Activated CD8-positive, alpha-beta memory T cell treated with anti-CD3 and anti-CD28 coated beads for 48 hours (primary cell): ENCODE measurements at places on chromosomes 2 and 18.
A peak's percentile ranks its signal among the peaks of the same experiment; 100 is the strongest.

DNA sequence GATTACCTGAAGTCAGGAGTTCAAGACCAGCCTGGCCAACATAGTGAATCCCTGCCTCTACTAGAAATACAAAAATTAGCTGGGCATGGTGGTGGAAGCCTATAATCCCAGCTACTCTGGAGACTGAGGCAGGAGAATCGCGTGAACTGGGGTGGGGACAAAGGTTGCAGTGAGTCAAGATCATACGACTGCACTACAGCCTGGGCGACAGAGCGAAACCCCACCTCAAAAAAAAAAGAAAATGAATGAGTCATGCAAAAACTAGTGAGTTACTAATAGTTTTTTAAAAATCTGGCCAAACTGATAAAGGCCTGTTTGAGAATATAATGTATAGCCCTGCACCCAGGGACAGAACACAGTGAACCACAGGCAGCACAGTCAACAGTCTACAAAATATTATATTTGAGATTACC, 17.5 kb downstream of the AFG3L2 start:
- DNase-seq: no peak

GRCh38 chr2:164523726-164524125, 97.6 kb downstream of the GRB14 start:
- no peak for DNase-seq

DNA sequence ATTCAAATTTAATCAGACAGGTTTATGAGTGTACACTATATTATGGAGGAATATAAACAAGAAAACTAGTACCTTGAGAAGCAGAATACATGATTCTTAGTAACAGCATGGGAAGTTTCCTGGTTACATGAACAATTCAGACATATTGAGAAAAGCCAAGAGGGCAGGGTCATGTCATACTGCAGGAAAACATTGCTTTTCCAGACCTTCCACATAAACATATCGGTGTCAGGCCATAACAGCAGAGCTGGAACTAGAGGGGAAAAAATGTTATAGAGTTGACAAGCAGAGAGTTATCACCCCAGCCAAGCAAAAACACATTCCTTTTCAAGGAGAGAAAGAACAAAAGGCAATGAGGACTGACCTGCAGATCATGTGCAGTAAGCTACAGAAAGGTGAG, 74.7 kb upstream of the ZNF236 start:
- DNase-seq: no peak

GRCh38 chr18:51390702-51391101, 193.2 kb upstream of the MEX3C start:
- no peak for DNase-seq

DNA sequence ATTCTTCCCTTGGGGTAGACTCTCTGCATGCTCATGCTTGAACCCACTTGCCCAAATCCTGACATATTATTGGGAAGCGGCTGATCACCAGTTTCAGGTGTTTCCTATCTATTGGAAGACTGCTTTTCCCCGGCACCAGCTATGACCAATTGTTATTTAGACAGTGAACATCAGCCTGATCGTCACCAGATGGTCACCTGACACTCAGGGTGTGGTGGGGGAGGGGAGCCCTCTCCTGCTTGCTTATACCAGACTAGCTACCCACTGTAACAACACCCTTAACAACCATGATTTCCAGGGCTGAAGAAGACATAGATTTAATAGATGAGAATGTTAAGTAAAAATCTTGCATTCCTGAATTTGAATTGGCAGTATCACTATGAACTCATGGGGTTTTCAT, 44.3 kb downstream of the RBM43 start:
- no peak for DNase-seq

DNA sequence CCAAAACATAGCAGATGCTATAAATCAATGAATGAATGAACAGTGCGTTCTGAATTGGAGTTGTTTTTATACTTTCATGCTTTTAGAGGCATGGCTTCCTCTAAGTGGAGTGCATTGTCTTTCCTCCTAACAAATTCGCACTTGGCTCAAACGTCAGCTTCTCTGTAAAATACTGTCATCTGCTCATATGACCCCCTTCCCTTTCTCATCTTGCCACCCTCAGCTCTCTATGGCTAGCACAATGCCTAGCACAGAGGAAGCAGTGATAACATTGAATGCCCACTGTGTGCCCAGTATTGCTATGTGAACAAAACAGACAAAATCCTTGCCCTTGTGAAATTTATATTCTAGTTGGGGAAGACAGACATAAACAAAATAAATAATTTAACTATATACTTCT, 258.8 kb downstream of the MREG start:
- DNase-seq: no peak

DNA sequence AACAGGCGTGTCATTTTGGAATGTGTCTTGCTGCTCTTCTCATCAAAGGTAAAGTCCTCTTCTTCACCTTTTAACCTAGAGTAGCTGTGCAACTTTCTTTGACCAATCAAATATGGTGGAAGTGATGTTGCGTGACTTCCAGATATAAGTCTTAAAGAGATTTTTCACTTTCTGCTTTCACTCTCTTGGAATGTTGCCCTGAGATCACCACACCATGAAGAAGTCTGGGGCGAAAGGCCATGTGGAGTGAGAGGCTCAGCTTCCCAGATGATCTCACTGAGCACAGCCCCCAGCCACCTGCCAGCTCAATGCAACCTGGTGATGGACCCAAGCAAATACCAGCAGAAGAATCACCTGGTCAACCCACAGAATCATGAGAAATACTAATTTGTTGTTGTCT, 7.1 kb upstream of the GALNT3 start:
- no peak for DNase-seq

DNA sequence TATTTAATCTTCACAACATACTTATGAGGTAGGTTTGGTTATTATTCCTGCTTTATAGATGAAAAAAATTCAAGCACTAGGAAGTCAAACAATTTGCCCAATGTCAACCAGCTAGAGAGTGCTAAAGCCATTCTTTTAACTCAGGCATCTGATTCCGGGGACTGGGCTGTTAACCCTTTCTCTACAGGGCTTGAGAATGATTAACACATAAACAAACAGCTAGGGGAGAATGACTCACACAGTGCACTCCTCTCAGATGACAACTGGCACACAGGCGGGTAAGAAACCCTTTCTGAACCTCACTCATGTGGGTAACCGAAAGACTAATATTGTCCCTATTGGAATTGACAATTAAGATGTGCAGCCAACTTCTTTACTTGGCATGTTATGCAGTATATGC, 86.3 kb upstream of the FSHR start:
- DNase-seq: no peak

GRCh38 chr2:67290451-67291290, 106.5 kb upstream of the ETAA1 start:
- DNase-seq: no peak

DNA sequence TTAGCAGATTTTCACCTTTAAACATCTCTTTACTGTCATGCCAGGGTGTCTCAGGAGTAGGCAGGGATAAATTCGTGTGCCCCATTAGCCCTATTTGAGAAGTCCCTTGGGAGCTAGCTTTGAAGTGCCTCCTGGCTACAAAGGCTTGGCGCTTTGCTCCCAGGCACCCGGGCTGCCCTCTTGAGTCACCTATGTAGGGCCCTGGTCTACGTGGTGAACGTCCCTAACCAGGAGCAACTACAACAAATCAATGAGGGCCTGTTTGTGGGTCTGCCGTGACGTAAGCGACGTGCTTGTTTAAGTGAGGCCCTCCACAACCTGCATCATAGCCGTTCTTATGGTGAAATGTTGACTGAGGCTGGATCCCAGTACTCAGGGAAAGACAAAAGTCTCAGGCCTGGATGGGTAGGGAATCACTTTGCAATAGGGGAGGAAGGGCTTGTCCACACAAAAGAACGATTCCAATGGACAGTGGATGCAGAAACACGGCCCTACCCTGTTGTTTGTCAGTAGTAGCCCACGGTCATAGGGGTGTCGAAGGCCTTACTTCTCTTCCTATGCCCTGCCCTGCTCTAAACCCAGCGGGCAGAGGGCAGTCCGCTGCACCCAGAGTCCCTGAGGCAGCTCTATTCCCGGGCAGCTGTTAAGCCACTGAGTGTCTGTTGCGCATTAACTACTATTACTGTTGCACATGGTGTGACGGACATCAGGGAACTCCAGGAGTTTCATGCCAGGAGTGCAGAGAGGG, 93.9 kb downstream of the INHBB start:
- DNase-seq: no peak

GRCh38 chr2:98580656-98581284, 27.5 kb downstream of the COA5 start:
- DNase-seq: no peak

DNA sequence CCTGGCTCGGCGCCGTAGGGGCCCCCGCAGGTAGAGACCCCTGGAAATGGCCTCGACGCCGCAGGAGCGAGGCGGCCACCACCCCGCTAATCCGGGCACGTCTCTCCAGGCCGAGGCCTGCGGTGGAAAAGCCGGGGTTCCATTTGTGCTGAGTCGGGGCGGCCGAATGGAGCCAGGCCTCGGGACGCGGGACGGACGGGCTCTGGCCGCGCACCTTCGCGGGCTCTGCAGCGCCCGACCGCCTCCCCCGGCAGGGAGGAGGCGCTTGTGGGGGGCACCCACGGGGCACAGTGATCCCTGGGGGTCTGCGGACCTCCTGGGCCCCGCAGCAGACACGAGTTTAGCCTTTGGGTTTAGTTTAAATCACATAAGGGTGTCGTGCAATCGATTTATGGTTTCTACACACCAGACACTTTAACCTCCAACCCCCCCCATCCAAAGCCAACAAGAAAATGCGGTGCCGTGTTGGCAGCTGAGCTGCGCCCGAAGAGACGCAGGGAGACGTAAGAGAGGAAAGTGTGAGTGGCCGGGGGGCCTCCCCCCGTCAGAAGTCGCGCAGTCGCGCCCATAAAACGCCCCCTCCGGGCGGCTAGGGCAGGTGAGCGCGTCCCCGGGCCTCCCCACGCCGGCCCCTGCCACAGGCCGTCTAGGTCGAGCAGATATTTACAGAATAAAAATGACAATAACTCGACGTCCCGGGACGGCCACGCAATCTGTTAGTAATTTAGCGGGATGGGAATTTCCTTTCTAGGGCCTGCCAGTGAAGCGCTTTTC, 1.0 kb upstream of the NFATC1 start:
- DNase-seq: peak; percentile 66

DNA sequence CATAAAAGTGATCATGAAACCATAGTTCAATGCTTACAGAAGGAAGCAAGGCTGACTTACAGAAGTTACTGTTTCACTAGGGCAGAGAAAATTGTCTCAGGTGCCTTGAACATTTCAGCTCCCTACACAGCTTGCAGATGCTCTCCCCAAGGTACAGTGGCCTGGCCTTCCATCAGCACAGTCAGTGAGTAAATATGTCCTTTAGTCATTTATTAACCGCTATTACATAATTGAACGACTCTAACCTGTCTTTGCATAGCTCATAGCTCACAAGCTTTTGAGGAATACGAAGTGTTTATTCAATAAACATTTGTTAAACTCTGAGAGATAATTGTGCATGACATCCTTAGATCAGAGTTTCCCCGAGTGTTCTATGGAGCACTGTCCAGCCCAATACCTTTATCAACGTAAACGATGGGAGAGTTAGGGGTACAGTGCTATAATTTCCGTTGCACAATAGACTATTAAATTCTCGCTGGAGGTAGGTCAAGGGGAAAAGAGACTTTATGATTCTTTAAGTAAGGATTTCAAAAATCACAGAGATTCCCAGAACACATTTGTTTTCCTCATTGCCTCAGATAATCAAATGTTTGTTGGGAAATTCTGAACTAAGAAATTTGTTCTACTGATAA, 677.8 kb downstream of the TSN start:
- DNase-seq: no peak

GRCh38 chr2:147623328-147623727, 221.5 kb upstream of the ACVR2A start:
- no peak for DNase-seq

GRCh38 chr2:111701266-111701665, 182.7 kb downstream of the ANAPC1 start:
- DNase-seq: no peak

DNA sequence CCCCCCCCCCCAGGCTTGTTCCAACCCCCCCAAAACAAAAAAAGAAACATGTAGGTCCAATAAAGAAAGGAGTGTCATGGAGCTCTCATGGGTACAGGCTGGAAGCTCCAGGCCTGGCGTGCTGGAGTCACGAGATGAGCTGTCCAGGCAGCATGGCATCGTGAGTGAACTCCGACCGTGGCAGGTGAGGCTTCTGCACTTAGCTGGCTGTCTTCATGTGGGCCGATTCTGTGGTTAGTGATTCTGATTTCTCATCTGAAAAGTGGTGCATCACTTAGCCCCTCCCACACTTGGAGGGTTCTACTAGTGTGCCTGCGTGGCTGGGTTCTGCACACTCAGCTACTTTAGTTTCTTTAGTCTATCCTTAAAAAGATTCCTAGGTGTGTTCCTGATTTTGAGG, 126.4 kb upstream of the MGAT5 start:
- peak; percentile 29 for DNase-seq

GRCh38 chr2:113080134-113080533, 12.4 kb downstream of the IL1F10 start:
- no peak for DNase-seq

- DNase-seq: no peak
Observed at GRCh38 chr2:46967990-46968647, 52.5 kb upstream of the MCFD2 start.

- DNase-seq: no peak
Observed at GRCh38 chr2:33607905-33608304, 8.8 kb upstream of the FAM98A start.

DNA sequence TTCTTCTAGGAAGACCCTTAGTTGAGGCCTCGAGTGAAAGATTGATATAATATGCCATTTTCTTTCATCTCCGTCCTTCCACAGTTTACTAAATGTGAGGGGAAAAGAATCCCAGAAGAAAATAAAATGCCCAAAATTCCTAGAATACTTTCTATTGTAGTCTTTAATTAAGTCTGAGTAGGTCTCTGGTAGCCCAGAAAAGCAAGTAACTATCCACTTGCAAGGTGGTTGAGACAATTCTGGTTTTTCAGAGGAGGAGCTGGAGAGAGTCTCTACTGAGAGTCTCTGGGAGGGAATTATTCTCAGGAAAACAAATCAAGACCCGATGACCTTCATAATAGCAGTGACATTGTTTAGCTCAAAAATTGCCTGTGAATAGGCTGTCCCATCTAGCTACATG, 63.9 kb upstream of the TTC39C start:
- DNase-seq: no peak

DNA sequence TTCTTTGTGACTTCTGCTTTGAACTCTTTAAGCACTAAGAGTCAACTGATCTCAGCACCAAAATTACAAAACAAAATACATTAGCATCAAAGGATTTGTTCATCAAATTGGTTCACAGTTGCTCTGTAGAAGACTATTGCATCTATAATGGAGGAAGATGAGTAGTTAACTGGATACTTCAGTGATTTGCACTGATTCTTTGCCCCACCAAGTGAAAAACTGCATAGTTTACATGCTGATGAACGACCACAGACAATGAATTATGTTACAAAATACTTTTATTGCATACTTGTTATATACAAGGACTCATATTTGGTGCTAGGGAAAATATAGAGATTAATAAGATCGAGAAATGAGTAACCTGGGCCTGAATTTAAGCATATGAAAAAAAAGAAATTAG, 107.2 kb downstream of the SCG2 start:
- DNase-seq: no peak
